ENCODE measurements at places on chromosomes 2 and 18. TPM values are rescaled to one million over a fixed set of nuclear protein-coding genes. Genes with fewer than 3 reads are reported as not detected.

DNA sequence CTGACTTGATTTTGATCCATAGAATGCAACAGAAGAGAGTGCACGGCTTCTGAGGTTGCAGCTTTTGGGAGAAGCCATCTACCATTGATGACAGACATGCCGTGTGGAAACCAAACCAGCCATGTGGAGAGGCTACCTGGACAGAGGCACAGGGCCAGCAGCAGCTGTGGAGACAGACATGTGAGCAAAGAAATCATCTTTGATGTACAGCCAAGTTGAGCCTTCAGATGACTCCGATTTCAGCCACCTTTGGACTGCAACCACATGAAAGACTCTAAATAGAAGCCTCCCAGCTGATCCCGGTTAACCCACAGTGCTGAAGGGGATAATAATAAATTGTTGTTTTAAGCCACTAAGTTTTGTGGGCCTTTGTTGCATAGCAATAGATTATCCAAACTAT, 54.2 kb downstream of the TSN start:
- no peak for DNase-seq

The SPDYA gene
- not detected for total RNA-seq

The POTEC gene
- not detected for total RNA-seq

The LCT gene
- not detected for total RNA-seq

DNA sequence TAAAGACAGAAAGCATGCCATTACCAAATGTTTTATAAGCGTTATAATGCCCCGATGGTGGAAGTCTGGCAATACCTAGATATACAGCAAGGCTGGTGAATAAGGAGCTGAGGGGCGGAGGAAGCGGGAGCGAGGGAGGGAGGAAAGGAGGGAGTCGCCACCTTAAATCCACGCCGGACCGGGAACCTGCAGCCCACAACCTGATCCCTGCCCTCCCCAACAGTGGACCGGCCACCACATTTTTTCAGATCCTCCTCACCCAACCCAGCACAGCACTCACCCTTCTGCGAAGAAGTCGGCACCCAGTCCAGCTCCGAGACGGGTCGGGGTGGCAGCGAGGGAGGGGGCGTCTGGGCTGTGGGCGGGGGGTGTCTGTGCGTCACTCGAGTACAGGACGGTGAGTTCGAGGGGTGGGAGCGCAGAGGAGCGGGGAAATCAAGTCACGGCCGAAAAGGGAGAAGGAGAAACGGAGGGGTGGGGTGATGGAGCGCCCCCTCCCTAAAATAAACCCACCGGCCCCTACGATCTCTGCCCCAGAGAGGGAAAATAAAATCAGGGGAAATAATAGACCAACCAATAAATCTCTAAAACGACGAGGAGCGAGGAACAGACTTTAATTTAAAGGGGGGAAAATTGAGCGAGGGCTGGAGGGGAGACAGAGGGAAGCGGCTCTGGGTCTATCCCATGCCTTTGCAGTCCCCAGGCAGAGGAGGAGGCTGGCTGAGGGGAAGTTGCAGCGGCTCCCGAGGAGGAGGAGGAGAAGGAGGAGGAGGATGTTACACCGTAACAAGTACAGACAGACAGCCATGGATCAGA, 96.5 kb upstream of the SERTAD2 start:
- no peak for DNase-seq

- no peak for DNase-seq
Measured at GRCh38 chr18:11108947-11109346, 40.4 kb downstream of the PIEZO2 start.

DNA sequence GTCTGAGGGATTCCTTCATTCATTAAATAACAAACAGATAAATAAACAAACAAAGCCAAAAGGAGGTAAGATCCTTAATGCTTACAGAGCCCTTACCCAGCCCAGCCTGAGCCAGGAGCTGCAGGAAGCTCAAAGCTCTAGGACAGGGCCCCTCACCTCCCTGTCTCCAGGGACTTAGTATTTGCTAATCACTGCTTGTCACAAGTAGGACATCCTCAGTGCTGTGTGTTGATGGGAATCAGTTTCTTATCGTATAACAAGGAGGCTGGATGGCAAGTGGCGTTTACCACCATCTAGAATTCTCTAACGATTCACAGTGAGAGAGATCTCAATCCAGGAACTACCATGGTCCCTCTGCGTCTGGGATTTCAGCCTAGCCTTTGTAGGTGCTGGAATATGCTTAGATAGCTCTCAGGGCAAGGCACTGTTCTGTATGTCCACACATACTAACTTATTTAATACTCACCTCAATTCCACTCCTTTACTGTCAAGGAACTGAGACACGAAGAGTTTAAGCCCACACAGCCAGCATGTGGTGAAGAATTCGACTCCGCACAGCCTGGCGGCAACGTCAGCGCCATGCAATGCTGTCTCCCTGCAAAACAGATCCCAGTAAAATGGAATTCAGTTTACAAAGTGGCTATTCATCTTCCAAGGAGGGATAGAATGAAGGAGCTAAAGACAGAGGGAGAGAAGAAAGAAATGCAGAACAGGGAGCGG, 164.8 kb downstream of the MYCN start:
- no peak for DNase-seq

The RGPD4 gene
- total RNA-seq: not detected

The TMEM163 gene
- 3.2 TPM for total RNA-seq

- DNase-seq: no peak
Measured at GRCh38 chr2:176383836-176384442, 114.7 kb downstream of the MTX2 start.

The DPP10 gene
- not detected for total RNA-seq

The CRYGD gene
- total RNA-seq: not detected

DNA sequence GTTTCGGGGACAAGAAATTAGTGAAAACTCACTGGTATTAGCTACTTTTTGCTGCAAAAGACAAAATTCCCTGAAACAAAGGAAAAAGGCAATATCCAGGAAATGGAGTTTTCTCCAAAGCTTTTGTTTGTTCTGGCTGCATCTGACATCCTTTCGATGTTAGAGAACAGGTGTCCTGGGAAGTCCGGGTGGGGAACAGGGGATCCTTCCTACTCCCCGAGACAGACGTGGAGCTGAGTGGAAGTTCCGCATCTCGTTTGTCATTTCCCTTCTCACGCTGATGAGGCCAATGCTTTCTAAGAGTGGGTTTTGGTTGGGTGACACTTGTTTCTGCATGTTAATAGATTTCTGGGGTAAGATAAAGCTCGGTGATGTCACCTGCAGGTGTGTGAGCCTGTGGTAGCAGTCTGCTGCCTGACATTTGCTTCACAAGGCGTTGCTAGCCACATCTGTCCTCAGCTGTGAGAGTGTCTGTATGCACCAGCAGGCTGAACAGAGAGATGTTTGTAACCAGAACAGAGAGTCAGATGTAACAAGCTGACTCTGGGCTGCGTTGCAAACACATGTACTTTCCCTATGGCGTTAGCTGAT, 125.9 kb downstream of the ACOXL start:
- no peak for DNase-seq

DNA sequence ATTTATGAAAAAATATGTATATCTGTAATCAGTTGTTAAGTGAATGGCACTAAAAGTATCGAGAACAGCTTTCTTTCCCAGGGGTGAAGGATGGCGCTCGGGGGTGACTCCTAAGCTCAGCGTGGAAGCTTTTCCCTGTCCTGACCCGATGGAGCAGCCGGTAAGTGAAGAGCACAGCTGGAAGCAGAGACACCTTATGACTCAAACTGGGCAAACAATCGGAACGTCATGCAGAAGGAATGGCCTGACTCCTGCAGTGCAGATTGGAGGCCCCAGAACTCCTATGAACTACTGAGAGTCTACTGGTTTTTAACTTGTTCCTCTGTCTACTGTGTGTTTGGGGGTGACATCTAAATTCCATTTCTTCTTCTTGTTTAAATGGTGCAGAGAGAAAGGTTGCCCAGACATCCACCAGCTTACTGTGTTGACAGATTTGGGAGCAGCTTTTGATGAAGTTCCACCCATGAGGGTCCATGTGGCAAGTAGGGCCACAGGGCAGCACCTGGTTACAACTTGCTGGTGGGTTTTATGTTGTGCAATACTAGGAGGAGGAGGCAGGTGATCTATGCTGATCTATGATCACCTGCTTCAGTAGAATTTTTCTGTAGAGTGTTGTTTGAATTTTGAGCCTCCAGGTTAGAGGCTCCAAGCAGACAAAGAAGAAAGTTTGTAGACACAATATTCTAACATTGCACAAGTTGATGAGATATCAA, 52.8 kb upstream of the TMEM182 start:
- DNase-seq: no peak

GRCh38 chr2:16093639-16094529, 153.5 kb downstream of the MYCN start:
- no peak for DNase-seq

Data from glomerular endothelial cell (primary cell).